Activated CD8-positive, alpha-beta memory T cell treated with anti-CD3 and anti-CD28 coated beads, Interleukin-2, amount 50 U/mL, for 4 hours (primary cell): ENCODE measurements at places on chromosomes 1 and 21.

- DNase-seq, result peak; percentile 85
These were observed at the start of gene RNF187 for GRCh38 chr1:228487336-228488124. TSS of gene RNF187 (plus strand) at chr1:228487382.

GRCh38 chr1:175390081-175390481 lies 197.5 kb upstream of the KIAA0040 start:
- DNase-seq, result no peak

DNA sequence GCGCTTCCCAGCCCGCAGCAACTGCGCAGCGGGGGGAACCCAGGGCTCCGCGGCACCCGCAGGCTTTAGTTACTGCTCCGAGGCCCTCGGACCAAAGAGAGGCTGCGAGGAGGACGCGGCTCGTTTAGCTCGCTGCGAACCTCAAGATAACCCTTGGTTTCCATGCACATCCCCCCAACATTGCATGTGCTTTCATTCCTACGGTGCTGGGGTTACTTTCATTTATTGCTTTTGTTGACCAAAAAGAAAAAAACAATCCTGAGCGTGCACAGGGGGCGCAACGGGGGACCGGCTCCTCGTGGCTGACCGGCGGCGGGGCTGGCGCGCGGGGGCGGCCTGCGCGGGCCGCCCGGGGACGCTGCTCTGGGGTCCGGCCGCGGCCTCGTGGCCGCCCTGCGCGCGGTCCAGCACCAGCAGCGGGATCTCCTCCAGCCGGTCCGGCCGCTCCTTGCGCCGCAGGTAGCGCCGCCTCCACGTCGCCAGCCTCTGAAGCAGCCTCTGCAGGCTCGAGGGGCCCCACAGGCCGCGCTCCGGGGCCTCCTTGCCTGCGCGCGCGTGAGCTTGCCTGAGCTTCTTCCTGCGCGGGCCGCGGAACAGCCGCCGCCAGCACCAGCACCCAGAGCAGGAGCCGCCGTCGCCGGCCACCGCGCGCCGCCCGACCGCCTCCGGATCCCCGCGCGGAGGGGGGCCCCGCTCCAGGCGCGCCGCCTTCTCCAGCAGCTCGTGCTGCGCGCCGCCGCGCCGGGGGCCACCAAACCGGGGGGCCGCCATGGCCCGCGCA lies 77.4 kb downstream of the DESI2 start:
- DNase-seq, result peak; percentile 26

GRCh38 chr1:67570486-67571143 lies 114.4 kb upstream of the GADD45A start:
- DNase-seq, result no peak

DNA sequence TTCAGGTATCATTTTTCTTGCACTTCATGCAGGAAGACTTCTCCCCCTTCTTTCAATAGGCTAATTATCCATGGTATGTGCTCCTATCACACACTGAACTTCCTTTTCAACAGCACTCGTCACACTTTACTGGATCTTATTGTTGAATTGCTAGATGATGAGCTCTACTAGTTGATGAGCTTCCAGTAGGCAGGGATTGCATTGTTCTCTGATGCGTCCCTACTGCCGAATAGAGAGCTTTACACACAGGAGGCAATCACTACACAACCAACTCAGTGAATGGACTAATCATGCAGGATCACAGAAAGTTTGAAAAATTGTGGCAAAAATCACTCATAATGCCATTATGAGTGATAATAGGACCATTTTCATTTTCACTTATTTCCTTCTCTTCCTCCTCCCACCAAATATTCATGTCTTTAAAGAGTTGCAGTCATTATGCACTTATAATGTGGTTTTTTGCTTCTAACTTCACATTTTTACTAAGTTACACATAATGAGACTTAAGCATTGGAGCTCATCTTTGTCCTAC lies 128.1 kb upstream of the ZNF648 start:
- DNase-seq, result no peak

DNA sequence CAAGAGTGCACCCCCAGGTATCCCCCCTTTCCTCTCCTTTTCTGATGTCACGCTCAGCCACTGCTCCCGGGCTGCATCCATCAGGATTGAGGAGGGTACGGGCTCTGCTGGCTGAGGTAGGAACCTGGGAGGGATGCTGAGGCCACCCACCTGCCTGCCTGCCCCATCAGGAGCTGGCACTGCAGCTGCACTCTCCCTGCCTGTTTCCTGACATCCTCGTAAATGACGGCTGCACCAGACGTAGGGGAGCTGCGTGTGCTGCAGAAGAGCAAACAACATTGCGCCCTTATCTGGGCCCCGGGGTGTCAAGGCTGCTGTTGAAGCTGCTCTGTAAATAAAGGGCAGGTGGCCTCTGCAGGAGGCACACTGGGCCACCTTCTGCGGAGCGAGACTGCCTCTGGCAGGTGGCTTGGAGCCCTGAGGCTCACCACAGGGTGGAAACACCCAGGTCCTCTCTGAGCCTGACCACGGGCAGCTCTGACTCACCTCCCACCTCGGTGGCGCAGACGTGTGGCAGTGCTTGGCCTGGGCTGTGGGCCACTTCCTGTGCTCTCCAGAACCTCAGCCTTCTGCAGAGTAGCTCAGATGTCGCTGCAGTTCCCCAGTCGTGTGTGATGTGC lies 30.9 kb downstream of the SNAP47 start:
- DNase-seq, result peak; percentile 66

DNA sequence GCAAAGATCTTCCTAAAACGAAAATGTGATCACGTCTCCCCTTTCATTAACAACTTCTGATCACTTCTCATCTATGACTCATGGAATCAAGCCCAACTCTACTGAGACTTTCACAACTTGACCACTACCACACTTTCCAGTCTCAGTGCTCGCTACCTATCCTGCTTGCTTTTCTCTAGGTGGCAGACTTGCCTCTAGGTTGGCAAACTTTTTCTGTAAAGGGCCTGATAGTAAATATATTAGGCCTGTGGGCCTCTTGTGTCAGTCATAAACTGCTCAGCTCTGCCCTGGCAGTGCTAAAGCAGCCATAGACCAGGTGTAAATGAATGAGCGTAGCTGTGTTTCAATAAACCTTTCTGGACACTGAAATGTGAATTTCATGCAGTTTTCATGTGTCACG lies 21.5 kb upstream of the HMGB4 start:
- no peak for DNase-seq

- peak; percentile 32 for DNase-seq
These were observed 971 bp downstream of the CAPZB start for GRCh38 chr1:19484338-19484797.

- DNase-seq, result no peak
These were observed 3.0 kb upstream of the RGS2 start for GRCh38 chr1:192805832-192806323.

- no peak for DNase-seq
These were observed 63.1 kb downstream of the PTPRC start for GRCh38 chr1:198701766-198702539.

DNA sequence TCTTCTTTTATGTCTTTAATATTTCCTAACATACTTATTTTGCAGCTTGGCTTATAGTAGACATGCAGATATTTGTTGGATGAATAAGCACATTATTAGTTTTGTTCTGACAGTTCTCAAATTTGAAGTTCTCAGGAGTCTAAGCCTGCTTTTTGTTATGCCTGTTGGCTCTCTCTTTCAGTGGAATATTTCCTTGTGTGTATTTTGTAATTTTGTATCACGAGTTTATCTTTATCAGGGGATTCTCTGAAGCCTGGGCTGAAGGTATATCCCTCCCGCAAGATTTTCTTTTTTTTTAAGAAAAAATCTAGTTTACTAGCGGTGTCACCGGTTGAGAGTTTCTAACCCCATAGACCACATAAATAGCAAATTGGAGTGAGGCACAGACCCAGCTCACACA lies 105.9 kb downstream of the RGL1 start:
- no peak for DNase-seq

DNA sequence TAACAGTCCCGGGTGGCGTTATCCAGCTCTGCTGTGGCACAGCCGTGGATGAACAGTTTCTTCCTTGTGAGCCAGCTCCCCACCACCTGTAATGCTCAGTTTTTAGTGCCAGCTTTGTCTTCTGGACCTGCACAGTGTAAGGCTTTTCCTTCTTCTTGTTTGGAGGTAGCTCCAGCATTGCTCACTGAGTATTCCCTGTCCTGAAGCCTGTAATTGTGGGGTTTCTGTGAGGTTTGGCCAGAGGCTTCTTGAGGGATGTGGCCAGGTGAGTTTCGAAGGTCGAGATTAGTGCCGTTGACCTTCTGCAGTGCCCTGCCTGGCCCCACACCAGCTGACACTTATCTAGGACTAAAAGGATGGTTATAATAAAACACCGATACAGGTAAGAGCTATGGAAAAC lies 75.0 kb downstream of the PBX1 start:
- no peak for DNase-seq

GRCh38 chr1:197144570-197145325 lies 1.7 kb downstream of the ASPM start:
- no peak for DNase-seq
